ENCODE measurements at places on chromosomes 3 and 15.

GRCh38 chr3:164351131-164351530, 727.2 kb downstream of the SI start:
- DNase-seq = no peak

GRCh38 chr15:79035814-79036213, 54.8 kb downstream of the RASGRF1 start:
- DNase-seq = peak; percentile 19

DNA sequence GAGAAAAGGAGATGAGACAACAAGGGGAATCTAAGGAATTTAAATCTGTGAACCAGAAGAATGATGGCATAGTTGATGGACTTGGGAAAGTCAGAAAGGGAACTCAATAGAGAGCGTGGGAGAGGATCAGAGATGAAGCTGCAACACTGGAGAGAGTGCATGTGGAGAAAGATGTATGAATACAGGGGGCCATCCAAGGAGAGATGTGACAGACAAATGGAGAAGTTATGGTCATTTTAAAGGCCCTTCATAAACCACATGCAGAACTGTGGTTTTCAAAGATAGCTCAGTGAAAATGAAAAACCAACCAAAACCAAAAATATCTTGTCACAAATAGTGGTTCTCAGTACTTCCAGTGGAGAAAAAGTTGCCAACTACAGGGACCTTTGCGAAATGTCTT, 265.2 kb downstream of the SUCLG2 start:
- DNase-seq = no peak

GRCh38 chr3:176430244-176431037, 766.8 kb downstream of the TBL1XR1 start:
- peak; percentile 84 for DNase-seq

DNA sequence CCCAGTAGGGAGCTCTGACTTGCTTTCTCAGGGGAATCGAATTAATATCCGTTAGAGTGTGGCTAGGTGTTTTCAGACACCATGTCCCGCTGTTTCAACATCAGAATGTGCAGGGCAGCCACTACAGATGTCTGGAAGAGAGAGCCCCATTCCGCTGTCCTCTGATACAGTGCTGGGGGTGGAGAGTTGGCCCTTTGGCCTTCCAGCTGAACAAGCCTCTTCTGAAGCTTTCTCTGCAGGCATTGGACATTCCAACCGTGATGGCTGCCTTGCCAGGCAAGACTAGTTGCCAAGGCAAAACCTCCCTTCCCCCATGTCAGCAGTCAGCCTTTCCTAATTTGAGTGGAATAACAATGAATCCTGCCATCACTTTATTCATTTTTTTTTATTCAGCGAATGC, 1.5 kb downstream of the FAH start:
- no peak for DNase-seq

- no peak for DNase-seq
These were observed 22.8 kb downstream of the FEM1B start for GRCh38 chr15:68300115-68300940.

GRCh38 chr15:58771621-58772250, 634 bp downstream of the MINDY2 start:
- peak; percentile 62 for DNase-seq

GRCh38 chr15:27091270-27091940, 120.4 kb downstream of the GABRG3 start:
- DNase-seq = no peak

GRCh38 chr15:63157891-63158431, 684 bp upstream of the RPS27L start:
- DNase-seq = peak; percentile 93

DNA sequence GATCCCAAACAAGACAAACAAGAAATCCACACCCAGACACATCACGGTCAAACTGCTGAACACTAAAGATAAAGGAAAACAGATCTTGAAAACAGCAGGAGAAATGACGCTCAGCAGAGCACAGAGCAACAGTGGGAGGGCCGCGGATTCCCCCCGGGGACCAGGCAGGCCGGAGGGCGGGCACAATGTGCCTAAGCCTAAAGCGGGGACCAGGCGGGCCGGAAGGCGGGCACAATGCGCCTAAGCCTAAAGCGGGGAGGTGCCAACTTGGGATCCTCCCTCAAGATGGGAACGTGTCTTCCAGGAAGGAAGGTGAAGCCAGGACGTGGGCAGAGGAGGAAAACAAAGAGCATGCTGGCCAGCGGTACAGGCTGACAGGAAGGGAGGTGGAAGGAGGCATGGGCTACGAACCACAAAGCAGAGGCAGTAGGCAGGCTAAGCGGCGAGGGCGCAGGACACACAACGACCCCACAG, 31.1 kb downstream of the CYFIP1 start:
- peak; percentile 60 for DNase-seq

- DNase-seq = no peak
These were observed 109.7 kb downstream of the TBC1D2B start for GRCh38 chr15:77967798-77968197.

DNA sequence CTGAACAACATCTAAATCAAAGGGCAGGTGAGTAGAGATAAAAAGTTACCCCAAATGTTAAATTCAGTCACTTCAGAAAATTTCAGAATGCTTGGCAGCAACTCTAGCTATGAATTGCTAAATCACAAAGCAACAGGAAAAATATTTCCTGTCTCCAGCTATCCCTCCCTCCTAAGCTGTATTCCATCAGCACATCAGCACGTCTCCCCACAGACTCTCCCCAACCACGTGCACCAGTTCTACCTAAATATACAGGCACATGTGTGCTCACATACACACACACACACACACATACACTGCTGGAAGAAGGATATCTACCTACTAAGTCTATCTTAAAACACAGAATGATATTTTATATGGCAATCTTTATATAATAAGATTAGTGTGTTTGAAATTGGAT, 177.1 kb upstream of the ARHGEF26 start:
- DNase-seq = peak; percentile 45

- DNase-seq = no peak
These were observed 5.7 kb upstream of the CLK3 start for GRCh38 chr15:74609938-74610301.

GRCh38 chr3:118531816-118532215, 502.8 kb downstream of the IGSF11 start:
- DNase-seq = no peak
